ENCODE measurements at places on chromosomes 13 and 19.

GRCh38 chr13:71312923-71313322, 554.1 kb downstream of the DACH1 start:
- no peak for DNase-seq

- no peak for DNase-seq
Measured at GRCh38 chr13:114143806-114144605, 11.6 kb upstream of the RASA3 start.

DNA sequence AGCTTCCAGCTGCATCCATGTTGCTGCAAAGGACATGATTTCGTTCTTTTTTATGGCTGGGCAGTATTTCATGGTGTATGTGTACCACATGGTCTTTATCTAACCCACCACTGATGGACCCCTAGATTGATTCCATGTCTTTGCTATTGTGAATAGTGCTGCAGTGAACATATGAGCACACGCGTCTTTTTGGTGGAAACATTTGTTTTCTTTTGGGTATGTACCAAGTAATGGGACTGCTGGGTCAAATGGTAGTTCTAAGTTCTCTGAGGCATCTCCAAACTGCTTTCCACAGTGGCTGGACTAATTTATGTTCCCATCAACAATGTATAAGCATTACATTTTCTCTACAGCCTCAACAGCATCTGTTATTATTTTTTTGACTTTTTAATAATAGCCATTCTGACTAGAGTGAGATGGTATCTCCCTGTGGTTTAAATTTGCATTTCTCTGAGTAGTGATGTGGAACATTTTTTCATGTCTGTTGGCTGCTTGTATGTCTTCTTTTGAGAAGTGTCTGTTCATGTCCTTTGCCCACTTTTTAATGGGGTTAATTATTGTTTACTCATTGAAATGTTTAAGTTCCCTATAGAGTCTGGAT, 6.8 kb upstream of the UBE2L5 start:
- no peak for DNase-seq

GRCh38 chr13:112057736-112058518, 9.0 kb upstream of the SOX1 start:
- DNase-seq = no peak

DNA sequence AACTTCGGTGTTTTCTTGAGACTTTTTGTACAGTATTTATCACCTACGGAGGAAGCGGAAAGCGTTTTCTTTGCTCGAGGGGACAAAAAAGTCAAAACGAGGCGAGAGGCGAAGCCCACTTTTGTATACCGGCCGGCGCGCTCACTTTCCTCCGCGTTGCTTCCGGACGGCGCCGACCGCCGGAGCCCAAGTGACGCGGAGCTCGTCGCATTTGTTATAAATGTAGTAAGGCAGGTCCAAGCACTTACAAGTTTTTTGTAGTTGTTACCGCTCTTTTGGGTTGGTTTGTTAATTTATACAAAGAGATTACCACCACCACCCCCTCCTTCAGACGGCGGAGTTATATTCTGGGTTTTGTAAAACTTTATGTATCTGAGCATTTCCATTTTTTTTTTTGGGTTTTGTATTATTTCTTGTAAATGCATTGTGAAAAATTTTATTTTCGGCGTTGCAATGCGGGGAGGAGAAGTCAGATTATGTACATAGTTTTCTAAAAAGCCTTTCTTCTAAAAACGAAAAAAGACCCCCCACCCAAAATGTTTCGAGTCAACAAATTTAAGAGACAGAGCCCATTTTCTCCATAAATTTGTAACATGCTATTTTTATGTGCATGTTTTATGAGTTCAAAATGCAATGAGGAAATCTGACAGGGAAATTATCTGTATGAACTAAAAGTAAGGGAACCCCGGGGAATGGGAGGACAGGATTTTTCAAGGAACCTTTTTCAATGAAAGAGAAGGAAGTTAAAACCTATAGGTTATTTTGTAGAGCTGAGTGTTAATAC, 2.3 kb downstream of the SOX1 start:
- DNase-seq = no peak

- DNase-seq = no peak
Measured at GRCh38 chr13:33934951-33935371, 117.0 kb downstream of the RFC3 start.

DNA sequence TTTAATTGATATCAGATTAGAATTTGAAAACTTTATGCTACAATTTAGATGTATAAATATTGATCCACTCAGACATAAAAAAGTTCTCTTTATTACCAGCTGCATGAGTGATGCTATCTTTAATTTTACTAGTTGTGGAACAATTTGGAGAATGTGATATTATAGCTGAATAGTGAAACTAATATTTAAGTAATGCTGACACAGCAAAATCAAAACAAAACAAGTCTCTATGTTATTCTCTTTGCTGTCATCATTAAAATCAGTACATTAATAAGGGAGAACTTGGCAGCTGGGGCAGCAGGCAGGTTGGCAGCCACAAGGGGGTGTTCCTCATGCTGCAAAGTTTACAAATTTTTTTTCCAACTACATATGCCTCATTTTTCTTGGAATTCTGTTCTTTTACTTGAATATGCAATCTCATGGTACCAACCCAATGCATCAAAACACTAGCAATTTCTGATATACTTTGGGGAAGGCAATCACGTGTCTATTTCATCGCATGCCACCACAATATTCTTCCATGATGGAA, 585.3 kb downstream of the FGF9 start:
- DNase-seq = no peak

GRCh38 chr19:48206397-48207093, 36.1 kb downstream of the ZSWIM9 start:
- DNase-seq = no peak

DNA sequence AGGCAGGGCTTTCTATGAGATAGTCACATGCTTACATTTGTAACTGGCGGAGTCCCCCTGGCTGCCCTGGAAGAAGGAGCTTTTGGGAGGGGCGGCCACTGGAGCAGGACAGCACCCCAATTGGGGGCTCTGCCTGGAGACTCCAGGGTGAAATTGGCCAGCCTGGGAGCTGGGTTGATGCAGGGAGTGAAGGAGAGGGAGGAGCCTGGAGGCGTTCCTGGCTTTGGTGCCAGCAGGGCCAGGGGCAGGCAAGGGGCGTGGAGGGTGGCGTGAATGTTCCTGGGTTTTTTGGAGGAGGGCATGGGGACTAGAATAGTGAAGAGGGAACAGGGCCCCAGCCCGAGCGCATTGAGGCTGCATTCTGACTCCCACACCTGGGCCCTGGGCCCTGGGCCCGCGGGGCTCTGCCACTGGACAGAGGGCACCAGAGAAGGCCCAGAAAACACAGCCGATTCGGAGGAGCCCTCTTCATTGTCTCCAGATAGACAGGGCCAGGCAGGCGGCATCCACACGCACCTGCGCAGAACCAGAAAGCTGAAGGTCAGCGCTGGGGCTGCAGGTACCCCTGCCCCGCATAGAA, 29.5 kb downstream of the COMP start:
- no peak for DNase-seq
